ENCODE measurements at places on chromosomes 12 and 14.

GRCh38 chr14:105328678-105329390 lies 14.3 kb downstream of the PACS2 start:
- peak; percentile 62 for DNase-seq

DNA sequence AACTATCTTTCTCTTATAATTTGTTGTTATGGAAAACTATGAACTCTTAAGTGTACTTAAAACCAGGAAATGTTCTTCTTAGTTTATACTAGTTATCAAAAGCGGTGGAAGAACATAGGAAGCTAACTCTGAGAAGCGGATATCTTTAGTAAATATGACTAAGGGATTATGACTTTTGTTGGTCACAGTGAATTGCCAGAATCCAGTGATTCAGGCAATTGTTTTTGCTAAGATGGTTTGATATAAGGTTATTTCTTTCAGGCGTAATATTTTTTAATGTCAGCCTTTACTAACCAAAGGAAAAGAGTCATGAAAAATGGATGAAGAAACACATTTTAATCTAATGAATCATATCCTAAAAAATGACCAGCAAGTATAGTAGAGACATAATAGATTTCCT lies 473.5 kb downstream of the FOXG1 start:
- DNase-seq, result no peak

GRCh38 chr12:115571446-115571845 lies 706.0 kb downstream of the MED13L start:
- DNase-seq, result no peak

- DNase-seq, result no peak
Measured at GRCh38 chr12:180445-180844, 33.5 kb downstream of the SLC6A12 start.

DNA sequence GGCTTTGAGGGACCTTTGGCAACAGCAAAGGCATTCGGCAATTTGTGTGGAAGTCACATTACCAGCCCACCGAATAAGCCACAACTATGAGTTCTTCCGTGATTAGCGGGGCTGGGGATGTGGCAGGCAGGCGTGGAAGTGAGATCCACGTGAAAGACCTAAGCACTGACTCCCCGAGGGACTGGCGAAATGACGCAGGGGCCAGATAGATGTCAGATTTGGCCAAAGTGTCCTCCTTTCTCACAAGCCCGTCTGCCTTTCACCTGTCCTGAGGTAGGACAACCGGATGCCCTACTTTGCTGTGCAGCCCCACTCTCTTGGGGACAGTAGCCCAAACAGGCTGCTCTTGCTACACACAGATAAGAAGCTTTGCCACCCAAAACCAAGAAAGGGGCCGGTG lies 54.5 kb downstream of the DPF3 start:
- no peak for DNase-seq

DNA sequence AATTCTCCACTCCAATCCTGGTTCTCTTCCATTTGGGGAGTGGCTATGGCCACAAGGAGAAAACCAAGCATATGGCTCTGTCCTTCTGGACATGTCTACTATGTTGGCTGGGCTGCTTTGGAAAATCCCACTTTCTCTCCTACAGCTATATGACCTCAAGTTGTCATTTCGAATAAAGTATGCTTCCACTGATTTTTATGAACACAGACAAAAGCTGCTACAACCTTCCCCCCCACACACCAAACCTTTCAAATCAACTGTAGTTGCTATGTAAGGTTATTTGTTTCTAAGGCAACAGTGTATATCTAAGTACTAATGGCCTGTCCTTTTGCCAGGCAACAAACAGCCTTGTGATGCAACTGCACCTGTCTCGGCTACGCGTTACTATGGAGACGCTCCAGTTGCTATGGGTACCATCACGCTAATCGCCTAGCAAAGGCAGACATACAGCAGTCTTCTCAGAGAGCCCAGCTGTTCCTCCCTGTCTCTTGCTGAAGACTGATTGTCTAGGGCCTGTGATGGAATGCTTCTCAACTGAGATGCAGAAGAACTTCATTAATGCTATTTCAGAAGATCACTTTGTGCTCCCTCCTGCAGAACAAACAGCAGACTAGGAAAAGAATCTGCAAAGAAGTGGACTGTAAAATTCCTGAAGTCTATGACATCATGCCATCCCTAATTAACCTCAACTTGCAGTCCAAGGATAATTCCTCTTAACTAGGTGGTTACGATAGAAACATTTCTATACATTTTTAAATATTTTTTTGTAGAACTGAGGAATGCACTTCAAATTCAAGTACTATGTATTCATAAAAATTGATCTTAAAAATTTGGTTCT lies 67.6 kb downstream of the FOXN3 start:
- no peak for DNase-seq

- no peak for DNase-seq
Measured at GRCh38 chr14:70879448-70879847, 27.8 kb upstream of the PCNX1 start.

GRCh38 chr12:54049108-54049507 lies 4.5 kb upstream of the HOXC4 start:
- no peak for DNase-seq

GRCh38 chr14:24690492-24690891 lies 56.5 kb upstream of the GZMB start:
- DNase-seq, result no peak

- no peak for DNase-seq
Measured at GRCh38 chr12:53887881-53888280, 50.8 kb upstream of the HOXC13 start.

- DNase-seq, result peak; percentile 80
Measured at GRCh38 chr14:91113829-91114078, at the start of gene DGLUCY. Gene DGLUCY, plus strand, starts transcription at chr14:91114073. Its CDS starts 46,222 bp downstream, at chr14:91160295.

- no peak for DNase-seq
Measured at GRCh38 chr12:65965358-65965757, 141.1 kb downstream of the HMGA2 start.

DNA sequence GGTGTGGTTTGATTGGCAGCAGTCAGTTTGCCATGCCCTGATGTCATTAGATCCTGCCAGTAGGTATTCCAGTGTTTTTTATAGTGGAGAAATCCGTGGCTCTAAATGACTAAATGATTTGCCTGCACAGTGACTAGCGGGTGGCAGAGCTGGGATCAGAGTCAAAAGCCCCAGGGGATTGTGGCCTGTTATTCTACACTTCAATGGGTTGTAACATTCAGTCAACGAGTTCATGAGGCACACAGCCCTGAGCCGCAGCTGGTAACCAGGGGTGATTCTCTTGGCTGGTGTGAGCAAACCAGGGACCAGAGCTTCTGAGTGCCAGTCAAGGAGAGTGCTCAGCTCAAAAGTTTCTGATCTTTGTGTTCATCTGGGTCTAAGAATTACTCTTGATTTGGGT lies 1.8 kb downstream of the MYH6 start:
- no peak for DNase-seq

DNA sequence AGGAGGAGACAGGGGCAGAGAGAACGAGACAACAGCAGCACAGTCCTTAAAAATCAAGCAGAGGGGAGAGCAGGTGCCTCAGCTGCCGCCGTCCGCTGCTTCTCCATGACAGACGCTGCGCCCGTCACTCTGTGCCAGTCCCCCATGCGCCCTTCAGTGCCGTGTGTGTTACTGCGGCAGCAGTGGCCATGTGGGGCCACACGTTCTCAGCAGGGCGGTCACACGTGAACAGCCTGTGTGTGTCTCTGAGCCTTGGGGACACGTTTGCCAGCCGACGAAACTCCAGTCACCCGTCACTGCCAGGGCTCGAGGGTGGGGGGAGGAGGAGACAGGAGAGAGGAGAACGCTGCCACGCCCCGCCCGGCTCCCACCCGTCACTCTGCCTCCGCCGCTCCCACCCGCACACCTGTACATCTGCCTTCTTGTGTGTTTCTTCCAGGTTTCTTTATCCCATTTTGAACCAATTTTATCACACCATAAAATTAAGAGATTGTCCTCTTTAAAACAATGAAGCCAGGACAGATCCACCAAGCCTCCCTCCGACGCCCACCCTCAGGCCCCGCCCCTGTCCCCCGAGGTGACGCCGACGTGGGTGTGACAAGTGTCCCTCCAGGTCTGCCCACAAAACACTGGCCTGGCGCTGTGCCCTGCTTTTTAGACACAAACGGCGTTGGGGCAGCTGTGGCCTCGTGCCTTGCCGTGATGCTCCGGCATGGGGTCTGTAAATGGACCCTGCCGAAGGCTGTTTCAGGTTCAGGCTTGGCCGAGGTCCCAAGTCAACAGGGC lies 58.2 kb downstream of the GALNT9 start:
- no peak for DNase-seq

DNA sequence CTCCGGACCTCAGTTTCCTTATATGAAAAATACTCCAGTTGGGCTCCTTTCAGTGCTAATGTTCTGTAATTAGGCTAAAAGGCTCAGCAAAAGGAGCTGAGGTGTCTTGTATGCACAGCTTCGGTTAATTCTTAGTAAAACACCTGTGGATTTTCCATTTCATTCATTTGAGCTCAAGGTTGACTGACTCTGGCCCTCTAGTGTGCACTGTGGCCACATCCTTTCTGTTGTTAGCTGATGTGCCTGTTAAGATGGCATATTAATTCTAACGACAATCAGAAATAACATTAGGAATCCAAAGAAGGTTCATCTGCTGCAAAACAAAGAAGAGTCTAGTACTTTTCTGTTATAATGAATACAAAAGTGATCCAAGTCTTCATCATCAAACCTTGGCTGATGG lies 45.6 kb downstream of the UNC79 start:
- DNase-seq, result no peak

DNA sequence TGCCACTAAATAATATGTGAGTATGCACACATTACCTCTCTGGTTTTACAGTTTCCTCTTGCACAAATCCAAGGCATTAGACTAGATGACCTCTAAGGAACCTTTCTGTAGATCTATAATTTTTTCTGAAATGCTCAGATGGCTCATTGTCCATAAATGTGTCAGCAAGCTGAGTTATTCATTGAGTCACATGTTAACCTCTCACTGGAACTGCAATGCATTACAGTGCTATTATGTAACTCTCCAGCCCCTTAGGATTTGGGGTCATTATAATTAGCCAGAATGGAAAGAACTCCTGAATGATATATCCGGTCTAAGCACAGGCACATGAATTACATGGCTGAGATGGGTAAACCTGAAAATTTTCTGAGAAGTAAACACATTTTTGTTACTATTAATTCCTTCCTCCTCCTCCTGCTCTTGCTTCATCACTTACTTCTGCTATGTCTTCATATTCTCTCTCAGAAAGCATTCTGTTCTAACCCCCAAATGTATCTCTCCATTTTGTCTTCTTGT lies 20.3 kb upstream of the DRAM1 start:
- DNase-seq, result no peak

GRCh38 chr12:102964872-102965271 lies 7.4 kb downstream of the ASCL1 start:
- no peak for DNase-seq

DNA sequence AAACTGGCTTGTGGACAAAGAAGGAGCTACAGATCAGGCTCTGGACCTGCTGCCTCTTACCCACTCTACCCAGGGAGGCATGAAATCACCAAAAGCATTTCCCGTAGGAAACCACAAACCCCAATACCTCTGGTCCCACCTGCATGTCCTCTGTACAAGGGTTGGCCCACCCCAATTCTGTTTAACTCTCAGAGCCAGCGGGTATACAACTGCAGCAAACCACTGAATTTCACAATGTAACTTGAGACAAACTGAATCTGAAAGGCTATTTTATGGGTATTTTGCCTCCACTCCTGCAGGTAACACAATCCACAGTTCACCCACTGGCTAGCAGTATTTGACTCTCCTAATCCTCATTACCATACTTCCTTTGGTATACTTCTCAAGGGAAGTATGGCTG lies 16.5 kb downstream of the SIX1 start:
- DNase-seq, result no peak

- DNase-seq, result no peak
Measured at GRCh38 chr14:98501335-98501734, 770.7 kb downstream of the BCL11B start.

DNA sequence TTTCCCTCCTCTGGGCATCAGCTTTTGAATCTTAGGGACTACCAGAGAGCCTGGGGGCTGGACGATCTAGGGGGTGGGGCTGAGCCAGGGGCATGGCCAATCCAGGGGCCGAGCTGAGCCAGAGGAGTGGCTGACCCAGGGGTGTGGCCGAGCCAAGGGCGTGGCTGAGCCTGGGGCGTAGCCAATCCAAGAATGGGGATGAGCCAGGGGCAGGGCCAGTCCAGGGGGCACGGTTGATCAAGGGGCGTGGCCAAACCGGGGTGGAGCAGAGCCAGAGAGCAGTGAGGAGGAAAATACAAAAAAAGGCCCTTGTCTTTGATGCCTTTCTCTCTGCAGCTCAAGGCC lies 219.3 kb upstream of the NOS1 start:
- no peak for DNase-seq

DNA sequence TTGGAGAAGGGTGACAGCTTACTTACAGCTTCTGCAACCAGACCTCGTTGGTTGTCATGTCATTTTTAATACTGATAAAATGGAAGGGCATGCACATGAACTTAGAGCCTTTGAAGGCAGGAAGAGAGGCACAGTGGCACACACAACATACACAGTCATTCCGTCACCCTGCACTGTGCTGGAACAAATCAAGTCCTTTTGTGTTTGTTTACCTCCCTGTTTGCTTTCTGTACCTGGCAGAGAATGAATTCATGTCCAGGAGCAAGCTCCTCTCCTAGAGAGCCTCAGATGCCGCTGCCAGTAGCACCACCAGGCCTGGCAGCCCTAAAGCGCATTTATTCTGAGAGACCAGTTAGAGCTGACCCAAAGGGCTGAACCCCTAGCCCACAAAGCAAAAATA lies 460.3 kb downstream of the EGLN3 start:
- no peak for DNase-seq

GRCh38 chr14:32104803-32105202 lies 27.7 kb downstream of the ARHGAP5 start:
- no peak for DNase-seq

DNA sequence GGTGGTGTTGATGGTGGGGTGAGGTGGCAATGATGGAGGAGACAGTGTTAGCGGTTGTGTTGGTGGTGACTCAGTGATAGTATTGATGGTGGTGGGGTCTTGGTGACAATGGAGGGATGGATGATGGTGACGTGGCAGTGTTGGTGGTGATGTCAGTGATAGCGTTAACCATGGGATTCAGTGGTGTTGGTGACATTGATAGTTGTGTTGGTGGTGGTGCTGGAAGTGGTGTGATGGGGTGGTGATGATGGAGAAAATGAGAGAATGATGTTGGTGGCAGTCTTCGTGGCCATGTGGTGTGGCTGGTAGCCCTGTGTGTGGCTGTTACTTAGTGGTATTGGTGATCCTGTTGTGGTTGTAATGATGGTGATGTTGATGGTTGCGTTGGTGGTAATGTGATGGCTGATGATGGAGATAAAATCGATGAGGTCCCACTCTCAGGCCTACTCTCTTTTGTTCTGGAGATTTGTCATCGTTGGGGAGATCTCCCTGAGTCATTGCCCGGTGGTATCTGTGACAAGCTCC lies 2.6 kb downstream of the DTX1 start:
- DNase-seq, result no peak

- DNase-seq, result no peak
Measured at GRCh38 chr12:58886474-58886873, 33.8 kb downstream of the LRIG3 start.

- no peak for DNase-seq
Measured at GRCh38 chr12:66813137-66813892, 134.4 kb upstream of the GRIP1 start.

- DNase-seq, result no peak
Measured at GRCh38 chr12:13204428-13204827, 7.9 kb downstream of the EMP1 start.

All from adrenal gland (tissue), 19 donors.